HT-29 (cell line): ENCODE measurements at places on chromosomes 16 and 17. TPM values are rescaled to one million over a fixed set of nuclear protein-coding genes. Genes with fewer than 3 reads are reported as not detected.

HBA2 gene
- not detected in 2 replicates for total RNA-seq

LRRC36 gene
- total RNA-seq, result 0.46 TPM in 1 of 2 replicates, not detected in the other

GNGT2 gene
- total RNA-seq, result not detected in 2 replicates

DNA sequence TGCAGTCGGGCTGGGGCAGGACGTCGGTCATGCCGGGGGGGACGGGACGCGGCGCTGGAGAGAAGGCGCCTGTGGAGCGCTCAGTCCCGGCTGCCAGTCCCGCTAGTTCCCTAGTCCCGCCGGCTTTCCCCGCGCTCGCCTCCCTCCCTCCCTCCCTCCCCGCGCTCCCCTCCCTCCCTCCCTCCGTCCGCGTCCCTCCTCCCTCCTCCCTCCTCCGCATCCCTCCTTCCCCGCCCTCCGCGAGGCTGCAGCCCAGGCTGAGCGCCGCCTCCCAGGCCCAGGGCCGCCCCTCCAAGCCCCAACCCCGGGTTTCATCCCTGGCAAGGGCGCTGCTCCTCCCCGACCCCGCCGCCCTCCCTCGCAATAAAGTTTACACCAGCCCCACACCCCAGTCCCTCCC lies 34.8 kb downstream of the TIMM22 start:
- DNase-seq, result no peak

GRCh38 chr17:17362540-17362930 lies 59.4 kb downstream of the NT5M start:
- no peak for DNase-seq

DNA sequence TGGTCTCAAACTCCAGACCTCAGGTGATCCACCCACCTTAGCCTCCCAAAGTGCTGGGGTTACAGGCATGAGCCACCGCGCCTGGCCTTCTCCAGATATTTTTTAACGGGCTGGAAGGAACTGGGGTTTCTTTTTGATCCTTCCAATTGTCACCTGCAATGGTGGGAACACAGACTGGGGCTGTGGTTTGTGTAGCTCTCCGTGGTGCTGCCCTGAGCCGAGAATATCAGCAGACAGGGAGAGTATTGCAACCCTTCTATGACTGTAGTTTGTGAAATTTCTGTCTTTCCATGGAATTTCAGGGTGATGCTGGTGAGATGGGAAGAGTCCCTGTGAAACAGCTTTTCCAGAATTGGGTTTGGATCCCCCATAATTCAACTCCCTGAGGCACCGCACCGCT lies 263.5 kb downstream of the ENGASE start:
- DNase-seq, result no peak
